ENCODE measurements at places on chromosomes 4 and X. TPM values are rescaled to one million over a fixed set of nuclear protein-coding genes. Genes with fewer than 3 reads are reported as not detected.

The FOXP3 gene
- 0.14 TPM for total RNA-seq

The AMTN gene
- total RNA-seq, result 1.3 TPM

The GABRB1 gene
- total RNA-seq, result not detected

The GRPR gene
- total RNA-seq, result not detected

The NLRP2B gene
- not detected for total RNA-seq

The CYTL1 gene
- not detected for total RNA-seq

The ATP8A1 gene
- 1.9 TPM for total RNA-seq

The USP51 gene
- total RNA-seq, result under 0.01 TPM

The CXorf49 gene
- total RNA-seq, result not detected

The RASGEF1B gene
- total RNA-seq, result 5.6 TPM

The AMBN gene
- not detected for total RNA-seq

The ASB5 gene
- total RNA-seq, result not detected

The WDR19 gene
- total RNA-seq, result 22.5 TPM

The GLOD5 gene
- total RNA-seq, result not detected

The TREX2 gene
- total RNA-seq, result 0.64 TPM

The REELD1 gene
- total RNA-seq, result 0.36 TPM

The NPY2R gene
- total RNA-seq, result not detected

The TBC1D9 gene
- 27.7 TPM for total RNA-seq

The PTCHD1 gene
- total RNA-seq, result not detected

The GAB3 gene
- under 0.01 TPM for total RNA-seq

The SULT1B1 gene
- total RNA-seq, result under 0.01 TPM

The WDR17 gene
- under 0.01 TPM for total RNA-seq

The MORC4 gene
- 45.1 TPM for total RNA-seq

The VCX gene
- not detected for total RNA-seq

The HS6ST2 gene
- 14.0 TPM for total RNA-seq

The SMIM10 gene
- total RNA-seq, result not detected

Data from nasal cavity respiratory epithelium epithelial cell of viscerocranial mucosa (primary cell).